ENCODE measurements at places on chromosomes 11 and 22.

GRCh38 chr11:32366666-32367065 is 68.7 kb downstream of the WT1 start:
- DNase-seq = no peak

DNA sequence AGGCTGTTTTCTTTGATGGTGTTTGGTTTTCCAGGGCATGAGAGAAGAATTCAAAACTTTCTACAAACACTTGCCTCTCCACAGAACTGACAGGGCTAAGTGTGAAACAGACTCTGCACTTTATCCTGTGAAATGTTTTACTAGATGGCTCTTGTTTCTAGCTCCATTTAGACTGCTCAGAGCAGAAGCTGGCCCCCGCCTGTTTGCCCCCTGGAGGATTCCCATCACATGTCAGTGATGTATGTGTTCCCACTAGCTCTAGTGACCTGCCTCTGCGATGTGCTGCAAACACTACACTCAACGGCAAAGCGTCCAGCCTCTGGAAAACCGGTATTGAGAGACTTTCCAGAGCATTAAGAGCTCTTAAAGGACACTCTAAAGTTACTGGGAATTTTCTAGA is 41.4 kb upstream of the PCF11 start:
- DNase-seq = no peak

DNA sequence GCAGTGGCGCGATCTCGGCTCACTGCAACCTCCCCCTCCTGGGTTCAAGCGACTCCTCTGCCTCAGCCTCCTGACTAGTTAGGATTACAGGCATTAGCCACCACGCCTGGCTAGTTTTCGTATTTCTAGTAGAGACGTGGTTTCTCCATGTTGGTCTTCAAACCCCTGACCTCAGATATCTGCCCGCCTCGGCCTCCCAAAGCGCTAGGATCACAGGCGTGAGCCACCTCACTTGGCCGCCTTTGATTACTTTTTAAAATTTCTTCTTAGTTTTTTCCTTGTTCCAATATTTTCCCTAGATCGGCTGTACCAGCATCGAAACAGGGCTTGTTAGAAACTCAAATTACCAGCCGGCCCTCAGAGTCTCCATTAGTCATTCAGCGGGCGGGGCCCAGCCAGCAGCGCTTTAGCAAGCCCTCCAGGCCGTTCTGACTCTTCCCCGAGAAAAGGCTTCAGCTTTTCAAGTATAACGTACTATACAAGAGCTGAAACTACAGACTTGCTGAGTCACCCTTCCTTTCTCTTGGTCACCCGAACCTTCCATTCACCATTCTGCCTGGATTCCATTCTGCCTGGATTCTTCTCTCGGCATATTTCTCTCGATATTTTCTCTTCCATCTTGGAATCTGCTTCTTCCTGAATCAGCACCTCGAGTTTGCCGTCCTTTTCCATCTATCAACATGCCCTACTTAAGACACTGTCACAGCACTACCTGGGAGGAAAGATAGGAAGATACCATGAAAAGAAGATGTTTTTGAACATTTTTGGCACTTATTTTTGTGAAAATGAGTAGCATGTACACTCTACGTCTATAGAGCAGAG is 6.7 kb upstream of the CAPRIN1 start:
- DNase-seq = peak; percentile 76

GRCh38 chr22:25142102-25142501 is 57.6 kb upstream of the CRYBB3 start:
- no peak for DNase-seq

GRCh38 chr11:27362749-27363575 is at the start of gene CCDC34:
CCDC34 (minus strand) TSS chr11:27363215; CDS start chr11:27363194, 21 bp downstream.
- DNase-seq = peak; percentile 96

DNA sequence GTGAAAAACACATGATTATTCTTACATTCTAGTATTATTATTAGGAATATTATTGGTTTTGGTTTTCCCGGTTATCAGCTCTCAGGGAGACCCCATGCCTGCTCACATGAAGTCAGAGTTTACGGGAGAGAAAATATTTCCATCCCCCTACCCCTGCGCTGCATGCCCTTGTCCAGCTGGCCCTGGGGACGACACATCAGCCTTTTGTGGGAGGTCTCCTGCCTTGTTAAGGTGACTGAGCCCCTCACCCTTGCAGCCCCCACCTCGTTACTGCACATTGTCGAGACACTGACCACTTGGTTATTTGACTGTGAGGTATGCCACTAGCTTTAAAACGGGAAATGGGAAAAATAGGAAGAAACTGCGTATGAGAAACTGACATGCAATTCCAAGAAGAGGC is 63.0 kb downstream of the PARVG start:
- DNase-seq = no peak

- no peak for DNase-seq
Observed at GRCh38 chr11:20459865-20460264, 72.3 kb downstream of the PRMT3 start.

DNA sequence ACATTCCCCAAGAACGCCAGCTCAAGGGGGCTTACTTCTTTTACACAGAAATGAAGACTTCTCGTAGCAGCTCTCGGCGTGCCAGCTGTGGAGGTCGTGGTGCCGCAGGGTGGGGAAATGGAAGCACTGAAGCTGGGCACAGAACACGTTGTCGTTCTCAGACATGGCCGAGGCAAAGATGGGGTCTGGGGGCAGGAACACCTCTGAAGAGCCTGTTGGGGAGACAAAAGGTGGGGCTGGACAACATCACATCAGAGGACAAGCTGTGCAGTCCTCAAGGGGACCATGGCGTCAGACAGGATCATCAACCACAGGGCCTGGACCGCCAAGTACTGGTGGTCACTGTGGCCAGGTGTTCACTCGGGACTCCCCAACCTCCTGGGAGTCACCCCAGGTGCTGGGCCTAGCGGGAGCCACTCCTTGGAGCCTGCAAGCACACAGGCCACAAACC is 65.2 kb downstream of the DGCR2 start:
- no peak for DNase-seq

GRCh38 chr22:47178339-47178738 is 415.9 kb downstream of the TBC1D22A start:
- no peak for DNase-seq

DNA sequence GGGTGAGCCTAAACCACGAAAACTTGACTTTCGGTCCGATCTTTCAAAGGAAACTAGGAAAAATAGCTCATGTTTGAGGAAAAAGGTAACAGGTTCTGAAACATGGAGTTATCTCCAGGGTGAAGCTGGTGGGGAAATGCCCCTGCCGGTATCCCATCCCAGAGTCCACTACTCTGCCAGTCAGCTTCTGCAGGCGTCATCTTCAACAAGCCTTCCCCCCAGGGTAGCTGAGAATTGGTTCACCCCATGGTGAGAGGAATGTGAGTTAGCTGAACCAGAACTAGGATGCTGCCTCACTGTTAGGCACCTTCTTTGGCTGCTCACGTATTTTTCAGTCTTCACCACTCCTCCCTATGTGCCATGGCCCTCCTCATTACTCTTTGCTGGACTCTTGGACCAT is 1.1 kb downstream of the GVQW3 start:
- DNase-seq = no peak

DNA sequence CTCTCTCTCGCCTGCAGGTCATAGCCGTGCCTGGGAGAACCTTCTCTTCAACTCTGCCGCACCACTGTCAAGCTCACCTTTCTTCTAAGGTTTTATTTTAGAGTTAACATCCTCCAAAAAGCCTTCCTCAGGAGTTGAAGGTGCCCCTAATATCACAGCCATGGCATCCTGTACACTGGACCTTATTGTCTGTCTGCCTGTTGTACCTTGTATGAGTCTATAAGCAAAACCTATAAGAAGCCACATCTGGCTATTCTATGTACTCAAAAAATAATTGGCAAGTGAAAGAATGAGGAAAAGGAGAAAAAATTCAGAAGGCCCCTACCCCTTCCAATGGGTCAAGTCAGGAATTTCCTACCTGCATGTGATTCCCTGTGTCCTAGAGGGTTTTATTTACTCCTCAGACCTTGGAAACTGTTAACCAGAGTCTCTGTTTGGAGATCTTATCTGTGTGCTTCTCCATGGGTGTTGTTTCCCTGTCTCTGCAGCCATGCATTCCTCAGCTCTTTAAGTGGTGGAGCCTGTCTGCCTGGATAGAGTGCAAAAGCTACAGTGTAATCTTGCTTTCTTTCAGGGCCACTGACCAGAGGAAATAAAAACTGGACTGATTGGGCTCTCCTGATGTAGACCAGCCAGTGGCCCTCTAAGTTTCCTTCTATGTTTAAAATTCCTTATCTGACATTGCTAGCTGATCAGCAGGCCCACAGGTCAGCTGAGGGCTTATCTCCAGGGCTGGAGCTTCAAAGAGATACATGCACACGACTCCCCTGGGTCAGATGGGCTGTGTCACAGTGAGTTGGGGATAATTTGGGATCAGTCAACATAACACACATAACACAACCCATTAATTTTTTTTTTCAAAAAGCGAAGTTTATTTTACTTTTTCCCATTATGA is 37.6 kb upstream of the TMEM135 start:
- no peak for DNase-seq

GRCh38 chr11:10639350-10639749 is 54.2 kb downstream of the IRAG1 start:
- peak; percentile 29 for DNase-seq

DNA sequence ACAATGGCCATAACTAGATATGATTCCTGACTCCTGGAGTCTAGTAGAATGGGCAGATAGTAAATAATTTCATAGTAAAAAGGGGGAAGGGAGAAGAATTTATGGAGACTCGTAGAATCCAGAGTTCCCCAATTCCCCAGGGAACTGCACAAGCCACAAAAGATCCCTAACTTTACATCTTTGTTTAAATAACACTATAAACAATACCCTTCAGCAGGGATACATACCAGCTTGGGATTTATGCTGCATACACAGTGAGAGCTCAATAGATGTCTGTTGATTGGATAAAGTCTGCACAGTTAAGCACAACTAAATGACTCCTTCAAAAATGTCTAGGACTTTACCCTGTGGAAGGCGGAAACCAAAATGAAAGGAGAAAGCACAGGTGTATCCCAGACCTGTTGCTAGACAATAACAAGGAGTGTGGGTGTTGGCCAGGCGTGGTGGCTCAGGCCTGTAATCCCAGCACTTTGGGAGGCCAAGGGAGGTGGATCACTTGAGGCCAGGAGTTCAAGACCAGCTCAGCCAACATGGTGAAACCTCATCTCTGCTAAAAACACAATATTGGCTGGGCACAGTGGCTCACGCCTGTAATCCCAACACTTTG is 6.8 kb downstream of the SLC35F2 start:
- no peak for DNase-seq

GRCh38 chr11:27717801-27718229 is 17.6 kb upstream of the BDNF start:
- no peak for DNase-seq

GRCh38 chr11:77475206-77475605 is 1.3 kb upstream of the PAK1 start:
- no peak for DNase-seq

DNA sequence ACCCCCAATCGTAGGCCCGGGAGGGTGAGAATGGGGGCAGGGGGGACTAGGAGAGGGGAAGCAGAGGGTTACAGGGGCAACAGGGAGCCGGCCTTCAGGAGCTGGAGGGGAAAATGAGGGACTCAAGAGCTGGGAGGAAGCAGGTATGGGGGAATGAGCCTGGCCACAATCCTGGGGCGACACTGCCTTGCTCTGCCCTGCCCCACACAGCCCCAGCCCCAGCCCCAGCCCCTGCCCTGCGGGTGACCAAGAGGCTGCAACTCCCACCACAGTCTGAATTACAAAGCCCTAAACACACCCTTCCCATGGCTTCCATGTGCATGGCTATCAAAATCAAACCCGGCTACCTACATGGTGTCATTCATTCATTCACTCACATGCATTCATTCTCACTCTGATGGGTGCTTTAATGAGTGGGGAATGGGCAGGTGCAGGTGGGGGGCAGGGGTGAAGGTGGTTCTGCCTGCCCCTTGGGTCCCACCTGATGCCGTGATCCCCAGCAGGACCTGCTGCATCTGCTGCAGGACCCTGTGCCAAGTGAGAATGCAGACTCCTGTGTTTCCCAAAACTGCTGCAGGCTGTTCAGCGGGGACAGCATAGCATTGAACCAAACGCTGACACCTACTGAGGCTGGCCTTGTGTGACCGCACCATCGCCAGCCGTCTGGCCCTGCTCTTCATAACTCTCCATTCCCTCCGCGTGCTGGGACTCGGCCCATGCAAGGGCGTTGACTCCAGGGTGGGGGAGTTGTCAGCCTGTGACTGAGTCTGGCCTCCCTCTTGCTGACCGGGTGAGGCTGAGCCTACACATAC is 9.5 kb upstream of the LINC01488 start:
- no peak for DNase-seq

GRCh38 chr11:36507824-36508489 is 2.1 kb downstream of the TRAF6 start:
- no peak for DNase-seq

Data from inflammatory macrophage (primary cell).